NCI-H1105 (cell line): ENCODE measurements at places on chromosomes 3 and 15.

GRCh38 chr3:62065985-62066693 is 307.2 kb downstream of the FEZF2 start:
- no peak for DNase-seq

DNA sequence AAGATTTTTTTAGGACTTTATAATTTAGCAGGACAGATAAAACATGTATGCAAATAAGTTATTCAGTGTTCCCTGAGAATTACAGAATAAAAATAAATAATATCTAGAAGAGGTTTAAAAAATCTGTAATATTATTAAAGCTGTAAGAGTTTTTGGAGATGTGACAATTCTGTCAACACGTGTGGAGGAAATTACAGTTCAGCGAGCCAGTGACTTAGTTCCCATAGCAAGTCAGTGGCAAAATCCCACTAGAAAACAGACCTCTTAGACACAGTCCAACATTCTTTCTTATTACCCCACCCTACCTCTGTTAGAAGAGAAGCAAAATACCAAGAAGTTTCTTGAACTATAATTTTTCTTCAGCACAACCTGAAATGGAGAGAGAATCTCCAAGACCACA is 16.2 kb upstream of the DENND6A start:
- DNase-seq, result no peak

DNA sequence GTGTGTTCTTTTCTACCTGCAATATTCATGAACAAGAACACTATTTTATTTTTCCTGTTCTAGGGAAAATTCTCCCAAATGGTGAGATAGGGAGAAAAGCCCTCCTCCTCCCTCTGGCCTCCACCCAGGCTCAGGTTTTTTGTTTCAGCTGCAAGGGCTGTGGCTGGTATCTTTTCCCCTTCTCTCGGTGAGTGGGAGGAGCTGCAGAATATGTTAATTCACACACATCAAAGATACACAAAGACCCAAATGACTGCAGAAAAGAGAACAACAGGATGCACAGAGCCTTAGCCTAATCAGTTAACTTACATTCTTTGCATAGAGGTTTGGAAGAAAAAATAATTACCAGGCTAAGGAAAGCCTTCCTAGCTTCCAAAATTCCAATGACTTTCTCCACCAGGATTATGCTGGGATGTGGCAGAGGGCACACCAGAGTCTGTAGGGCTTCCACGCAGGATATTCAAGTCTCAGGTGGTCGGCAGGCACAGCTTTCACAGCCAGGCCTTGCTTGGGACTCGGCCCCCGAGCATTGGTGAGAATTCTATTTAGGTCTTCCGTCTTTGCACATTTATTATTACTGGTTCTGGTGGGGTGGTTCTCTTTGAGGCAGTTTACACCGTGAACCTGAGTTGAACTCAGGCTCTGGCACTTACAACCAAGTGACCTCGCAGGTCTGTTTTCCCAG is 64.9 kb downstream of the ABHD5 start:
- no peak for DNase-seq

DNA sequence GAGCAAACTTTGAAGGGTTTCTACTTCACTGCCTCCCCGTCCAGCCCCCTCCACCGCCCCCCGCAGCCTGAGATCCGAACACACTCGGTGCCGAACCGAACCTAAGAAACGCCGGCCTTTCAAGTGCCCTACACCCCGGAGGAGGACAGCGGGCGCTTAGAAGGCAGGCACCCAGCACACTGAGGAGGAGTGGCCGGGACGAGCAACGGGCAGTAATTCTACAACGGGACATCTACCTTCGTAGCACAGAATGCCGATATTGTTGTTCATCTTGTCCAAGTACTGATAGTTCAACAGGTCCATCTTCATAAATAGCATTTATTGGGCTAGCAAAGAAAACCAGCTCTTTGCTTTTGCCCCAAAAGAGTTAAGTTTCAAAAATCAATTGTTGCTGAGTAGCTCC is 513 bp downstream of the VGLL4 start:
- no peak for DNase-seq

DNA sequence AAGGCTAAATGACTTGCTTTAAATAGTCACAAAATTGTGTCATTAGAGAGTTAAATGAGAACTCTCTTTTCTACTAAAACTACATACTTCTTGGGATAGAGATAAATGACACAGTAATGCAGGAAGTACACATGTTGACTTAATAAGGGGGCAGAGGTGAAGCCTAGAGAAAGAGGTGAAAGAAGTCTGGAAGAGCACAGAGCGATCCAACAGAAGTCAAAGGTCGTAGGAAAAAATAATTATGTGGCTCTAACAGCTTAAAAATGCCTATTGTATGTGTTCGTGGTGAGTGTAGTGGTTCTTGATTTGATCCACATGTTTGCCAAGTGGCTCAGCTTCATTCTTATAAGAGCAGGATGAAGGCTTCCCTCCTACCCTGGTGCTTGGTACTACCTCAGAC is 61.7 kb downstream of the TMEM212 start:
- DNase-seq, result no peak

DNA sequence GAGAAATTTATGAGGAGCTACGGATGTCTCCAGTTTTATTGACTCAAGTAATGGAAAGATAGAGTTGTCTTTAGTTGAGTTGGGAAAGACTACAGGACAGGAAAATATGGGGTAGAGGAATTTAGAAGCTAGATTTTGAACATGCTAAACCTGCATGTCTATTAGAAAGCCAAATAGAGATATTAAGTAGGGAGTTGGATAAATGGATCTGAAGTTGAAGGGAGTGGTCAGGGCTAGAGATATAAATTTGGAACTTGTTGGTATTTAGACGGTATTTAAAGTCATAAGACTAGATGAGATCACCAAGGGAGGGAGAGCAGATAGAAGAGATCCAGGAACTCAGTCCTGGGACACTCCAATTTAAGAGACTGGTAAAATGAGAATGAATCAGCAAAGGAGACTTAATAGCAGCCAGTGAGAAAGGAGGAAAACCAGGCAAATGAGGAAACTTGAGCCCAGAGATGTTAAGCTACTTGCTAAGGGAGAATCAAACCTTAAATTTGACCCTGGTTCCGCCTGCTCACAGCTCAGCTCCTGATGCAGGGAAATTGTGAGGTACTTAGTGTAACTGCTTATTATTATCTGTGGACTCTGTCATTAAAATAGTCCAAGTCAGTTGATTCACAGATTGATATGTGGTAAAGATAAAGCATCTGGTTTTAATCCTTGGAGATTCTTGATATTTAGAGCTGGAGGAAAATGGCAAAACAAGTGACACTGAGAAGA is 35.8 kb downstream of the ABI3BP start:
- no peak for DNase-seq

- DNase-seq, result no peak
Measured at GRCh38 chr15:101100118-101100517, 151.7 kb downstream of the CHSY1 start.

GRCh38 chr3:188060840-188061544 is 93.0 kb upstream of the LPP start:
- DNase-seq, result no peak
